ENCODE measurements at places on chromosomes 5 and 9. TPM values are rescaled to one million over a fixed set of nuclear protein-coding genes. Genes with fewer than 3 reads are reported as not detected.

FBN2 gene
- total RNA-seq: 285 TPM

- H3K4me1 ChIP-seq: no peaks in the 10 kb centered on the region
- no peaks in the 10 kb centered on the region for H3K27me3 ChIP-seq
- no peak overlapping the region for H3K27ac ChIP-seq
- peaks cover 4% of the 10 kb centered on the region for H3K36me3 ChIP-seq
- no peak for DNase-seq
These were observed 508.6 kb upstream of the FAM174A start for GRCh38 chr5:100026606-100027005.

ABCA1 gene
- total RNA-seq: 14.9 TPM

DNA sequence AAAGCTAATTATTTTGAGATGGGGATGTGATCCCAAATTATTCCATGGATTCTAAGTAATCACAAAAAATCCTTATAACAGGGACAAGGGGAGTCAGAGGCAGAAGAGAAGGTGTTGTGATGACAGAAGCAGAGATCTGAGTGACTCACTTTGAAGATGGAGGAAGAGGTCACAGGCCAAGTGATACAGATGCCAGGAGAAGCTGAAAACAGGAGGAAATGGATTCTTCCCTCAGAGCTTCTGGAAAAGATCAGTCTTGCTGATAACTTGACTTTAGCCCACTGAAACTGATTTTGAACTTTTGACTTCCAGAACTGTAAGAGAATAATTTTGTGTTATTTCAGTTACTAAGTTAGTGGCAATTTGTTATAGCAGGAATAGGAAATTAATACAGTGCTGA is 105.3 kb downstream of the GCNT1 start:
- peak overlapping the region; percentile 13 for H3K27ac ChIP-seq
- peaks cover 78% of the 10 kb centered on the region for H3K4me1 ChIP-seq
- H3K27me3 ChIP-seq: no peaks in the 10 kb centered on the region
- H3K4me3 ChIP-seq: no peak overlapping the region

DNA sequence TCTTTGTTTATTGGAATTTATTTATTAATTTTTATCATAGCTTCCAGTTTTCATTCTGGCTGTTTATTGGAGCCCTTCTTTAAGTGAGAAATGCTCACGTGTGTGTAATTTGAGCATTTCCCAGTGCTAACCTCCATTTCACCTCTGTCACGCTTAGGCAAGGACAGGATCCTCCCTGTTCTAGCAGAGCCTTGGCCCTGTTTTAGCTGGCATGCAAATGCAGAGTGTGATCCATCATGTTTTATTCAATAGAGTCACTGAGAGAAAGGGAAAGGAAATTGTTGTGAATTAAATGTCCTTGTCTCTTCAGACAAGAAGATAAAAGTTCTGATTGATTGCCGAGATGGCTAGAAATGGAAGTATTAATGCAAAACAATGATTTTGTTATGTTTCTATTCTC is 137.3 kb upstream of the ACO1 start:
- no peak overlapping the region for H3K4me3 ChIP-seq
- no peaks in the 10 kb centered on the region for H3K27me3 ChIP-seq
- H3K27ac ChIP-seq: no peak overlapping the region
- H3K36me3 ChIP-seq: no peaks in the 10 kb centered on the region
- no peaks in the 10 kb centered on the region for H3K4me1 ChIP-seq

- H3K27ac ChIP-seq: no peak overlapping the region
- H3K4me3 ChIP-seq: no peak overlapping the region
- no peaks in the 10 kb centered on the region for H3K27me3 ChIP-seq
- peaks cover 46% of the 10 kb centered on the region for H3K4me1 ChIP-seq
These were observed 4.0 kb downstream of the DNM1 start for GRCh38 chr9:128206916-128207910.

- peaks cover 5% of the 10 kb centered on the region for H3K27me3 ChIP-seq
- H3K4me3 ChIP-seq: no peak overlapping the region
- peaks cover 8% of the 10 kb centered on the region for H3K4me1 ChIP-seq
- no peak overlapping the region for H3K27ac ChIP-seq
These were observed 308.3 kb downstream of the SLIT3 start for GRCh38 chr5:168992687-168993086.

DNA sequence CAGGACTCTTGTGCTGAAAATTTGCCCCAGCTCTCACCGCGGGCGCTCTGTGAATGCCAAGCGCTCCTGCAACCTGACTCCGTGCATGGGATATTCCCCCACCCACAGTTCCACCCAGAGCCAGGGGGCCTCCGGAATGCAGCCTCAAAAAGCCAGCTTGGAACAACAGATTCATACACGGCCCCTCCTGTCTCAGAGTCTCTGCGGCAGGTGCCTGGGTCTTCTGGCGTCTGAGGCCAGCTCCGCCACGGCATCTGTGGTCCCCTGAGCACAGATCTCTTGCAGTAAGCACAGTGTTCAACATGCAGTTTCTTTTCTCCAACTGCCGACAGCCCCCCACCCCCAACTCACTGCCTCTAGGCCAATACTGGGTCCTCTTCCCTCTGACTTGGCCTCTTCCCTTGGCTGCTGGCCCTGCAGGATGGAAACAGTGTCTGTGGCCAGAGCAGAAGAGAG is 355.7 kb upstream of the IRX2 start:
- no peak overlapping the region for H3K27ac ChIP-seq
- 0 out of 2 replicates have a peak, but pooled peaks cover 5% of the 10 kb centered on the region for H3K36me3 ChIP-seq
- H3K27me3 ChIP-seq: no peaks in the 10 kb centered on the region
- H3K4me1 ChIP-seq: no peaks in the 10 kb centered on the region
- H3K4me3 ChIP-seq: no peak overlapping the region

DNA sequence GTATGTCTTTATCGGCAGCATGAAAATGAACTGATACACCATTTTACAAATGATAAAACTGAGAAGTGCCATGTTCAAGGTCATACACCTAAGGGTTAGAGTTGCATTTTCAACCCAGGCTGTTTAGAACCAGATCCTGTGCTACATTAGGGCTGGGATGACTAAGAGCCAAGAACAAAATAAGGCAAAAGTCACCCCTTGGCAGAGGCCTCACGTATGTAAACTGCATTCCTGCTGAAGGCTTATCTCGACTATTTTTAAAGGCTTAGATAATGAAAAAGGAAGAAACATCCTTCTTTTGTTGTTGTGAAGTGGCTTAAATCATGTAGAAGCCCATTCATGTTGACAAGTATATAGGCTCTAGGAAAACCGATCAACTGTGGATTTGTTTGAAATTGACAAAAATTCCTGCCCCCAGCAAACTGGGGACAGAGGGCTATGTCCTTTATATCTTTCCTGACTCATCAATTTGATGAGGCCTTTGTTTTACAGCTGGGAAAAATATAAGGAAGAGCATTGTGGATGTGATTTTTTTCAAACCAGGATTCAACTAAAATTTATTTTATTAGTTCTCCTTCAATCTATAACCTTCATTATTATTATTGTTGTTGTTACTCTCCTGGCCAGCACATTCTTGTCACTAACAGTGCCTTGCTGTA is 196.5 kb downstream of the SNX18 start:
- H3K4me1 ChIP-seq: peaks cover 26% of the 10 kb centered on the region
- peaks cover 5% of the 10 kb centered on the region for H3K36me3 ChIP-seq
- peaks cover 2% of the 10 kb centered on the region for H3K27me3 ChIP-seq
- peak; percentile 49 for DNase-seq
- no peak overlapping the region for H3K4me3 ChIP-seq
- 0 out of 2 replicates have a peak overlapping the region, but pooled peaks have one; percentile 3 for H3K27ac ChIP-seq

NFIB gene
- total RNA-seq: 1.3 TPM

- no peaks in the 10 kb centered on the region for H3K36me3 ChIP-seq
- H3K27ac ChIP-seq: no peak overlapping the region
- H3K4me1 ChIP-seq: peaks cover 7% of the 10 kb centered on the region
- no peak overlapping the region for H3K4me3 ChIP-seq
These were observed 163.4 kb upstream of the DAB2 start for GRCh38 chr5:39588179-39588578.

DNA sequence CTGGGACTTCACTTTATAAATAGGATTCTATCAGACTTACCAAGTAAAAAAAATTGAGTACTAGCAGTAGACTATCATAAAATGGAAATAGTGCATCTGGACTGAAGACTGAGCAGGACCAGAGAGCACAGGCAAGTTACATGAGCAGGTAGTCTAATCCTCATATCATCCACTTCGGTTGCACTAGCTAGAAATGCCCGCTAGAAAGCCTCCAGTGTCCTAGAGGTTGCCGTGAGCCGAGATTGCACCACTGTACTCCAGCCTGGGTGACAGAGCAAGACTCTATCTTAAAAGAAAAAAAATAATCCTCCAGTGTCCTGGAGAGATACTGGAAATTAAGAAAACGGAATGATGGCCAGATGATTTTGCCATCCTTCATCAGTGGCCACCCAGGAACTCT is 20.0 kb downstream of the C5orf47 start:
- H3K36me3 ChIP-seq: no peaks in the 10 kb centered on the region
- H3K27me3 ChIP-seq: peaks cover 1% of the 10 kb centered on the region
- H3K4me3 ChIP-seq: no peak overlapping the region
- H3K27ac ChIP-seq: no peak overlapping the region
- DNase-seq: no peak

- DNase-seq: no peak
- no peak overlapping the region for H3K27ac ChIP-seq
- peaks cover 5% of the 10 kb centered on the region for H3K27me3 ChIP-seq
- H3K4me1 ChIP-seq: peaks cover 11% of the 10 kb centered on the region
These were observed 6.0 kb downstream of the PMPCA start for GRCh38 chr9:136416427-136416826.

DNA sequence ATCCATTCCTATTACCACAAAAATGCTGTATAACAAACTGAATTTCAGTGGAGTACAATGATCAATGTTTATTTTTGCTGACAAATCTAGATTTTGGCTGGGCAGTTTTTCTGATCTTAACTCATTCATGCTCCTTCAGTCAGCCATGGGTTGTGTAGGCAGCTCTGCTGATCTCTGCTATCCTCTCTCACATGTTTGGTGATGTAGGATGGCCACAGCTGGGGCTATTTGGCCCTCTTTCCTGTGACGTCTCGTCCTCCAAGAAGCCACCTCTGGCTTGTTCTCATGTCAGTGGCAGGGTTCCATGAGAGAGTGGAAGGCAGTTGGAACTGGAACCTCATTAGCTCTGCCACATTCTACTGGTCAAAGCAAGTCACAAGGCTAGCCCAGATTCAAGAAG is 8.9 kb downstream of the NLN start:
- H3K36me3 ChIP-seq: peaks cover 22% of the 10 kb centered on the region
- H3K4me1 ChIP-seq: peaks cover 36% of the 10 kb centered on the region
- no peak overlapping the region for H3K27ac ChIP-seq
- no peak overlapping the region for H3K4me3 ChIP-seq
- H3K27me3 ChIP-seq: no peaks in the 10 kb centered on the region

IL3 gene
- total RNA-seq: not detected

DNA sequence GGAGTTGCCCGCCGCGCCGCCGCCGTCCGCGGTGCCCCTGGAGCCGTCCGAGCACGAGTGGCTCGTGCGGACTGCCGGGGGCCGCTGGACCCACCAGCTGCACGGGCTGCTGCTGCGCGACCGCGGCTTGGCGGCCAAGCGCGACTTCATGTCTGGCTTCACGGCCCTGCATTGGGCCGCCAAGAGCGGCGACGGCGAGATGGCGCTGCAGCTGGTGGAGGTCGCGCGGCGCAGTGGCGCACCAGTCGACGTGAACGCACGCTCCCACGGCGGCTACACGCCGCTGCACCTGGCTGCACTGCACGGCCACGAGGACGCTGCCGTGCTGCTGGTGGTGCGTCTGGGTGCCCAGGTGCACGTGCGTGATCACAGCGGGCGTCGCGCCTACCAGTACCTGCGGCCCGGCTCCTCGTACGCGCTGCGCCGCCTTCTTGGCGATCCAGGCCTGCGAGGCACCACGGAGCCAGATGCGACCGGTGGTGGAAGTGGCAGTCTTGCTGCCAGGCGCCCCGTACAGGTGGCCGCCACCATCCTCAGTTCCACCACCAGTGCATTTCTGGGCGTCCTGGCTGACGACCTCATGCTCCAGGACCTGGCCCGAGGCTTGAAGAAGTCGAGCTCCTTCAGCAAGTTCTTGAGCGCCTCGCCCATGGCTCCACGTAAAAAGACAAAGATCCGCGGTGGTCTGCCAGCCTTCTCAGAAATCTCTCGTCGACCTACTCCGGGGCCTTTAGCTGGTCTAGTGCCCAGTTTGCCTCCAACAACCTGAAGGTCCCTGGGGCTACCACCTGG is 1.6 kb downstream of the SOWAHA start:
- peaks cover 29% of the 10 kb centered on the region for H3K27me3 ChIP-seq
- H3K27ac ChIP-seq: no peak overlapping the region
- no peaks in the 10 kb centered on the region for H3K36me3 ChIP-seq
- DNase-seq: no peak
- 0 out of 2 replicates have a peak overlapping the region, but pooled peaks have one; percentile 22 for H3K4me3 ChIP-seq

LOX gene
- 968 TPM for total RNA-seq

DNA sequence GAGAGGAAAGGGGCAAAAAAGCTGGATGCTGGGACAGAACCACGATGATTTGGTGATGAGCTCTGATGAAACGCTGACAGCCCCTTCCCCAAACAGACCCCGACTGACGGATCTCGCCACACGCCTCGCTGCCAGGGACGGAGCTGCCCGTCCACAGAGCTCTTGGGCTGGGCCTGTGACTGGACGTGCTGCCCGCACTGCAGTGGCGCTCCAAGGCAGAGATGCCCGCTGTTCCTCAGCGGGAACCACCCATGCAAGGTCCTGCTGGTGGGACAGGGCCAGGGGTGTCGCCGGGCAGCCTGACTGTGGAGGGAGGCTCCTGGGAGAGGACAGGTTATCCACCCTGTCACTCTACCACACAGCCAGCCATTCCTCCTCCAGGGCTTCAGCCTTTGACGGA is 66.0 kb upstream of the SARDH start:
- no peaks in the 10 kb centered on the region for H3K36me3 ChIP-seq
- no peak overlapping the region for H3K4me3 ChIP-seq
- H3K27me3 ChIP-seq: peaks cover 2% of the 10 kb centered on the region

KCNV2 gene
- total RNA-seq: not detected

DNA sequence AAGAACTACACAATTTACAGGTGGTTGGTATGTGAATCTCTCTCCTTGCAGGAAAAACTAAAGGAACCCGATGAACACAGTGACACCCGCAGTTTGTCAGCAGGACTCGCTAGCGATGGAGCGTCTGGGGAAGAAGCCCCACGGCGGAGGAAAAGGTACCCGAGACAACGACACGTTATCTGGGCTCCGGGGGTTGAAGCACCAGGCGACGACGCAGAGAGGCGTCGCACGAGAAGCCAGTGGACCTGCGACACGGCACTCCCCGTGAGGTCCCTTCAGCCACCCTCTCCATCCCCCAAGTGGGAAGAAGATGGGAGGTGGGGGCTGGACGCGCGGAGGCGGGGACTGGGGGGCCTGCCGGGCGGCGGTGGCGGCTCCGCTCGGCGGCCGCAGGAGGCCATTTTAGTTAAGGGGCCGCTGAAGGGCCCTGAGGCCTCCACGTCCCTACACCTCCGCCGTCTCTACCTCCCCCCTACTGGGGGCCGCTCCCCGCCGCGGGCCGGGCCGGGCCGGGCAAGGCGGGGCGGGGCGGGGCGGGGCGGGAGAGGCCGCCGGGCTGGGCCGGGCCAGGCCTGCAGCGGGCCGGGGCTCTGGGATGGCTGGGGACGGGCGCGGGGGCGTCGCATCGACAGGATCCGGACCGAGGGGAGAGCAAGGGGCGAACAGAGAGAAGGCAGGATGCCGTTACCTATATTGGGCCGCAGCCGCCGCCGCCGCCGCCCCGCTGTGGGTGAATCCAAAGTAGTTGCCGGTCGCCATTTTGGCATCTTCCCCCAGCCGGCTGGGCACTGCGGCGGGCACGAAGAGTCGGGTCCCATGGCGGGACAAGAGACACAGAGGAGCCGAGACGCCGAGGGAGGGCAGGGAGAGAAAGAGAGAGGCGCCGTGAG is 754 bp downstream of the ZFR start:
- H3K27me3 ChIP-seq: peaks cover 2% of the 10 kb centered on the region
- H3K4me3 ChIP-seq: peak overlapping the region; percentile 96

GRCh38 chr5:139394654-139395566 is at the start of gene PROB1:
PROB1 (minus strand) TSS chr5:139395104; CDS start chr5:139395081, 23 bp downstream.
- DNase-seq: no peak
- peaks cover 27% of the 10 kb centered on the region for H3K4me1 ChIP-seq
- peaks cover 6% of the 10 kb centered on the region for H3K27me3 ChIP-seq
- no peak within 1 kb of the TSS for H3K27ac ChIP-seq
- peaks cover 7% of the 10 kb centered on the region for H3K36me3 ChIP-seq
